ENCODE measurements at places on chromosomes 3 and 15. TPM values are rescaled to one million over a fixed set of nuclear protein-coding genes. Genes with fewer than 3 reads are reported as not detected.

DNA sequence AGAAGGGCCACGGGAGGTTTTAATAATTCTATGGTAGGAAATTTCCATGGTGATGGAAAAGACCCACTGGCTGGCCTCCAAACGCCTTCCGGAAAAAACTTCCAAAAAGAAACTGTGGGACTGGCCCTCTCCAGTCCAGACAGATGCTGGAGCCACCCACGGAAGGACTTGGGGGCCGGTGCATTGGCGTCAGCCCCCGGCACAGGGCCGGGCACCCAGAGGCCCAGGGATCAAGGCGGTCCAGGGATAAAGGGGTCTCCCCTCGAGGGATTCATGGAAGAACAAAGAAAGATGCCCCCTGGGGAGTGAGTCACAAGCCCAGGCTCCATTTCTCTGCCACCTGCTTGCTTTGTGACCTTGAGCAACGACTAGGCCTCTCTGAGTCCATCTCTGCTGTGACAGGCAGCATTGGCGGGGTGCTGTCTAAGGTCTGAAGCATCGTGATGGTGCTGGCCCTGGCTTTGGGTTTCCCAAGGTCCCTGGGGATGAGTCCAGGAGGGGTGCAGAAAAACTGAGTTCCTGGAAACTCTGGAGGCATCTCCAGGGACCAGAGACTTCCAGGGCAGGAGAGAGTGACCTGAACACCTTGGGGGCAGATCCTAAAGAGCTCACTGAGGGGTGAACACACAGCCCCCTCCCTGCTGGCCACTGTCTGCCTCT is 21.6 kb downstream of the ATP2B2 start:
- DNase-seq, result no peak

- no peak for DNase-seq
These were observed 135.0 kb upstream of the FAM3D start for GRCh38 chr3:58801541-58801940.

- DNase-seq, result no peak
These were observed 59.4 kb downstream of the MCTP2 start for GRCh38 chr15:94290730-94291129.

- no peak for DNase-seq
These were observed 49.6 kb downstream of the USP13 start for GRCh38 chr3:179702271-179702947.

DNA sequence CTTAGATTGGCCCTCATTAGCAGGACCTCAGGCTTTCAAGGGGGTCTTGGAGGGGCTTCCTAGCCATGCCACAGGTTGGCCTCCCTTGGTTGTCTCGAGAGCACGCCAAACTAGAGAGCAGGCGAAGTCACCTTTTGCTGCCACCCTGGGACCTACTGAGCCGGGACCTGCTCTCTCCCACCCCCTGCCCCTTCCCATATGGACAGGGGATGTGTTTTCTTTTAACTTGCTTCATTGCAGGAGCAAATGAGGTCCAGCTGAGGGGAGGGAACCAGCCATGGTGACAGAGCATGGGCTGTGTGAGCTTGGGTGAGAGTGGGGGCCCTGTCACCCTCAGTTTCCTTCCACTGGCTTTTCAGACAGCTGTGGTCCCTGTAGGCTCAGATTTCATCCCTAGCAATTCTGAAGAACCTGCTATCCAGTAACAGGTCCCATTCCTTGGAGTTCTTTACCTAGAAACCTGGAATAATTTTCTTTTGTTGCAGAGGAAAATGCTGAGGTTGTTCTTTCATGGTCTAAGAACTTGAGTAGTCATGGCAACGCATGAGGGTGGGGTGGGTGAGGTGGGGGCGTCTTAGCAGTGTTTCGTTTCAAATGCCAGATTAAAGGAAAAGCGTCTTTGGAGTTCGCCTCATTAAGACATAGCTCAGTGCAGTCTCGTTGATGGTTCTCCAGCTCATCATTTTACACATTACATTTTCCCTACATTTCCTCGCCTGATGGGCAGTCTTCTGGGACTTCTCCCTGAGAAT is 20.1 kb upstream of the MAGEF1 start:
- DNase-seq, result no peak

- DNase-seq, result no peak
These were observed 14.4 kb downstream of the TMPRSS7 start for GRCh38 chr3:112048911-112049310.

DNA sequence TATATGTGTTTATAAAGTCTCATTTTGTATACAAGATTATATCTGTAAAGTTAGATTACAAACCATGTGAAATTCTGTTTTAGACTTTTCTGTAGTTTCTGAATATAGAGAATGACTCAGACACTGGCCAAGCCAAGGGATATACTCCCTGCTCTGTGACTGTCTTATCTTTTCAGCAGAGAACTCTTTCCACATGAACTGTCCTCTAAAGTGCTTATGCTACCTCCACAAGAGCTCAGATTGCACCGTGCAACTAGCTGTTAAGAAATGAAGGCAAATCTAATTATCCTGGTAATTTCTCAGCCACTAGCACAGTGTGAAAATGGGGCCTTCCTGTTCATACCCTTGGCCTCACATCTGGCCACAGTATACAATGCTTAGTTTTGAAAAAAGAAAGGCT is 44.3 kb upstream of the CPNE4 start:
- no peak for DNase-seq

- DNase-seq, result no peak
These were observed 4.2 kb upstream of the CCR2 start for GRCh38 chr3:46349484-46350261.

DNA sequence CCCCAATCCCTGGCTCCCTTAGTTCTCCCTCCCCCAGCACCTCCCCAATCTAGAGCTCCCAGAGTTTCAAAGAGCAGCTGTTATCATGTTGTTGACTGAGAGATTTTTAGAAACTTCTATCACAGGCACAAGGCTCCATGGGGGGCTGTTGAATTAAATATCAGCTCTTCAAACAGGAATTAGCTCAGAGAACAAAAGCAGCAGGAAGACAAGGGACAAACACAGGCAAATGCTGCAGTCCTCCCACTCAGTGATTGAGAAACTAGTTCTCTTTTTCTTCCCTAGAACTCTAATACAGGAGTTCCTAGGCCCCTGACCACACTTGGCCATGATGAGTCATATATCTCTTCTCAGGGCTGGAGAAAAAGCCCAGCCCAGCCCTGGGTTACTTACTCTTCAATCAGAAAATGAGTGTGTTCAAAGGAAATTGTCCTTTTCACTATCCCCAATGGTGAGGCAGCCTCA is 262.1 kb downstream of the IGSF11 start:
- peak; percentile 14 for DNase-seq

DNA sequence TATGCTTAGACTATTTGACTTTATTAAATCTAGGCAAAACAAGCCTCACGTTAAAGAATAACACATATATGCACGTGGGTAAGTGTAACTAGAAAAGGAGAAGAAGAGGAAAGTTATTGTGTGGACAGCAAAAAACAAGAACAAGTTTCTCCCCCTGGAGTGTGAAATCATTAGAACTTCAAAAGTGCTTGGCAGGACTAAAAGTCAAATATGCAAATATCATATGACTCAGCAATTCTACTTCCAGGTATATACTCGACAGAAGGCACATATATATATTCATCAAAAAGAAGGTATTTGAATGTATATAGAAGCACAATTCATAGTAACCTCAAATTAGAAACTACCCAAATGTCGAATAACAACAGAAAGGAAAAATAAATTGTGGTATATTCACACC is 68.9 kb upstream of the STXBP5L start:
- DNase-seq, result no peak

- no peak for DNase-seq
These were observed 412.4 kb downstream of the RAP2B start for GRCh38 chr3:153574445-153574844.

- DNase-seq, result no peak
These were observed 887 bp downstream of the OXTR start for GRCh38 chr3:8768364-8769087.

GRCh38 chr15:76546805-76547204 is 210.2 kb downstream of the ISL2 start:
- DNase-seq, result no peak

- no peak for DNase-seq
These were observed 7.5 kb downstream of the CD200R1 start for GRCh38 chr3:112967425-112967824.

DNA sequence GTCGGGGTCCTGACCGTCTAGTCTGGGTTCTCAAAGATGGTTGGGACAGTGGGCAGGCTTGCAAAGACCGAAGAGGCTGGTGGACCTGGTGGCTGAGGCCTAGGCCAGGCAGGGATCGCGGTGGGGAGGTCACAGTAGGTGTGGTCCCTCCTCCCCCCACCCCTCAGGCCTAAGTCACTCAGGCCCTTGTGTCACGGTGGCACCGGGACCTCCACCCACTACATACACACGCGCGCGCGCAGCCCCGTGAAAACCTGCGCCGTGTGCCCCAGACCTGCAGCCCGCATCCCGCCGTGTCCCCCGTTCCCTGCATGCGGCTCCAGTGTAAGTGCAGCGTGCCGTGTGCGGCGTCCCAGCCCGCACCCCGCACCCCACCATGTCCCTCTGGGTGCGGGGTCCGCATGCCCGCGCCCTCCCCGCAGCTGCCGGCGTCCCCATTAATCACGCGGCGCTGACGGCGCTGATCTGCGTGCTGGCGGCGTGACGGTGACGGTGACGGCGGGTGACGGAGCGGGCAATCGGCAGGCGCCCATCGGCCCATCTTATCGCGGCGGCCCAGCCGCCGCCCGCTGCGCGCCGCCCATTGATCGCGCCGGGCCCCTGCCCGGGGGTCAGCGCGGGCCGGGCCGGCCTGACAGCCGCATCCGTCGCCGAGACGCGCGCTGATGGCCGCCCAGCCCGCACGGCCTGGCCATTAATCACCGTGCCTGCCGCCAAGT is 24.4 kb downstream of the SEC61A1 start:
- no peak for DNase-seq

DNA sequence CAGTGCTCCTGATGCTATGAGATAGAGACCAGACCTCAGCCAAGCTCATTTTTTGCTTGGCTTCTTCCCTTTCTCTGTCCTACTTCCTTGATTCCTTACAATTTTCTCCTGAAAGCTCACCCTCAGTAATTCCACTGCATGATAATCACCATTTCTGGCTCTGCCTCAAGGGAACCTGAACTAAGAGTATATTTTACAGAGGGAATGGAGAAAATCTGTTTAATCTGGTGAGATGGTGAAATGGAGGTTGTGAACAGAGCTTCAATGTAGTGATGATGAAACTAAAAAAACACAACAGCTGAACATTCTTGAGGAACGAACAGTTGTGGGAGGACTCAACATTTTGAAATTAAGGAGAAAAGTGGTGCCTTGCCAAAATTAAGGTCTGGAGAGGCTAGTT is 16.3 kb downstream of the HHLA2 start:
- DNase-seq, result no peak

- no peak for DNase-seq
These were observed 622 bp downstream of the NAALADL2 start for GRCh38 chr3:174859756-174860155.

DNA sequence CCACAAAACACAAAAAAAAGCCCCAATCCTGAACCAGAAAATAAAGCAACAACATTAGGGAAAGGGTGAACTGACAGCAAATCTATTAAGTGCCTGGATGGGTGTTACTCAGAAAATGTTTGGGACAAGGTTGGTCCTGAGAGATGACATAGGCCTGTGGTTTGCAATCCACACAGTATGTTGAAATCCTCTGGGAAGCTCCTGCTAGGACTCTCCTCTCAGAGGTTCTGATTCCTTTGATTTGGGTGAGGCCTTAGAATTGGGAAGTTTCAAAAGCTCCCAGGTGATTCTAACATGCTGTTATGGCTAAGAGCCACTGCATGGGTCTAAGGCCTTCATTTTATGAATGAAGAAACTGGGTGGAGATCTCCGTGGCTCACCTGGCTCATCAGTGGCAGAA is 18.4 kb downstream of the CLDN1 start:
- DNase-seq, result no peak

GRCh38 chr3:76307556-76307955 is 522.2 kb upstream of the ZNF717 start:
- no peak for DNase-seq

DNA sequence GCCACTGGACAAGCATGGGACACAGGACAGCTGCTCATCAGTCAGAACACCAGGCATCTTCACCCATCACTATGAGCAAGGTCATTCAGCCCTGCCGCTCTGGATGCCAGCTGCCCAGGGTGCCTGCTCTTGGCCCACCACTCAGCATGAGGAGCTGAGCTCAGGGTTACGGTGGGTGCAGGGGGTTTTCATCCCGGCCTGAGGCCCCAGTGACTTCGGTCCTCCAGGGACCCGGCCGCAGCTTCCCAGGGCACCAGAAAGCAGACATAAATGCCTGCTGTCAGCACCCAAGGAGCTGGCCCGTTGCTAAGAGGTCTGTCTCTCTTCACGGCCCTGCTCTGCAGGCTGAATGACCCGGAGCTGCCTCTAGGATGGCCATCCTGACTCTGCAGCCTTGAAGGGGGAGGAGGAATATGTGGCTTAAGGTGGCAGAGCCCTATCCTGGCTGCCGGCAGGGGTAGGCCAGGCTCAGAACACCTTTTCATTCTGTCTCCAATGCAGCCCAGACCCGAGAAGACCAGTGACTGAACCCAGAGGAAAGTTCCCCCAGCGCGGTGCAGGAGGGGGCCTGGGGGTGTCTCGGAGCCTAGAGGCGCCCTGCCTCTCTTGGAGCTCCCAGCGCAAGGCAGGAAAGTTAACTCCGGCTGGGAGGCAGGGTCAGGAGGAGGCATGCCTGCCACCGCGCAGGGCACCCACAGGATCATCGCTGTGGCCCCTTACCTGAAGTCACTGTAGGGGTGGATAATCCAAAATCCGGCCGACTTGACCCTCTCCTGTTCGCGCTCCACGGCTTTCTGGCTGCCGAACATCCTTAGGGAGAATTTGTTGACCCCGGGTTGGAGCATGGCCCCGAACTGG is 1.8 kb downstream of the HCN4 start:
- no peak for DNase-seq

- DNase-seq, result no peak
These were observed 51.8 kb upstream of the PSMD6 start for GRCh38 chr3:64074895-64075679.

GRCh38 chr3:40780925-40781406 is 256.2 kb downstream of the ZNF621 start:
- no peak for DNase-seq

MYH15 gene
- not detected for total RNA-seq

GCHFR gene
- 13.2 TPM for total RNA-seq

DUOX2 gene
- 0.14 TPM for total RNA-seq

WDR93 gene
- total RNA-seq, result 0.41 TPM

LMAN1L gene
- not detected for total RNA-seq

TERC gene
- total RNA-seq, result 246 TPM

Measured in kidney epithelial cell (primary cell).